HS-5 (cell line): ENCODE measurements at places on chromosomes 3 and 15.

DNA sequence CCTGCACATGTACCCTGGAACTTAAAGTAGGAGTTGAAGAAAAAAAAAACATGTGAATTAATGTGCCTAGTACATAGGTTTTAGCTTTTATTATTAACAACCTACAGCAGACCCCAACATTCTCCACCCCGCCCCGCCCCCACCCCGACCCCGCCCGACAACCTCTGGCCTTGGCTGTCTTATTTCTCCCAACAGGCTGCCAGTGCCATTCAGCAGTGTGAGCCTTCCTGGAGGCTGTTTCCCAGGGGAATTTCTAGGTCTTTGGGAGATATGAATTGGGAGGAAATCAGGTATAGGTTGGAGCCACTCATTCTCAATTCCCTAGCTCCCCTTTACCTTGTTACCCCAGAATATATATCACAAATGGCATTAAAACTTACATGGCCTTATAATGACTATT is 8.3 kb upstream of the MLF1 start:
- no peak for DNase-seq

- DNase-seq = no peak
Observed at GRCh38 chr15:63905131-63905530, 71.4 kb upstream of the HERC1 start.

- DNase-seq = no peak
Observed at GRCh38 chr15:62360332-62361097, 195.4 kb upstream of the C2CD4B start.

DNA sequence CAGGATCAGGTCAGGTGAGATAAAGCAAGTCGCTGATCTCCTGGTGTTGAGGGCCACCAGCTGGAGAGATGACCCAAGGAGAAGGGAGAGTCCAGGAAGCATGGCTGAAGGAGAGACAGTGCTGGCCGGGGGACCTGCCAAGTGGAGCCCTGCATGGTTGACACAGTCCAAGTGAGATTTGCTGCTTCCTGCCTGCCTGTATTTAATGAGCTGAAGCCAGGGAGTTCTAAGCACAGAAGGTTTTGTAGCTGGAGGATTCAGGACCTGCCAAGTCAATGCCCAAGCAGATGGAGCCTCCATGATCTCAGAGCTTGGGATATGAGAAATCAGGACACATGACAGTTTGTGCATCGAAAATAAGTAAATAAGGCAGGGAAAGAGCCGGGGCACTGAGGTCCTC is 125.6 kb downstream of the SRGAP3 start:
- no peak for DNase-seq

DNA sequence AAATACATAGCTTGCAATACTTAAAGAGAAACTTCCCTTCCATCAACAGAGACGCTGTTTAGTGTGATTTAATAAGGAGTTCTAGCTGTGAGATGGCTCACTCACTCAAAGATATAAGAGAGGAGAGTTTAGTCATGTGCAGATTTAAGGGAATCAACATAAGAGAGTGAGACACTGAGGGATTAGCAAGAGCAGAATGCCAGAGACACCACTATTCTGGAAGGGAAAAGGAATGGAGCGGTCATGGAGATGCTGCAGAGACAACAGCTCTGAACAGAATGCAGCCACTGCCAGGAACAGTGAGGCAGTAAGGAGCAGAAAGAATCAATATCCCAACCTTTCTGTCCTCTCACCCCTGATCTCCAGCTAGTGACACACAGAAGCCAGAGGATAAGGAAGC is 248.8 kb downstream of the MBNL1 start:
- no peak for DNase-seq

GRCh38 chr3:78834910-78835309 is 932.9 kb downstream of the ROBO1 start:
- DNase-seq = no peak

DNA sequence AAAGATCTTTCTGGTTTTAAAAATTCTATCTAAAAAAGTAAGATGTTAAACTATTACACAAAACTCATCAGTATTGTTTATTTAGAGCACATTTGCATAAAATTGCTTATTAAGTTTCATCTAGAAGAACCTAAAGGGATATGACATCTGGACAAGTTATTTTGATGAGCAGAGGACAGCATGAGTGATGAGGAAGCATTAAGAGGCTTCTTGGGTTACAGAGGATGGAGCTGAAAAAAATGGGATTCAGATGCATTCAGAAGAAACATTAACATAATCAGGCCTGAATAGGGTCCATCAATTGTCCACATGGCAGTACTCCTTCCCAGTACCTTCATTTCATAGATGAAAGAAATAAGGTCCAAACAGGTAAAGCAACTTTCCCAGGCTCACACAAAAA is 41.6 kb downstream of the IMPG2 start:
- no peak for DNase-seq

DNA sequence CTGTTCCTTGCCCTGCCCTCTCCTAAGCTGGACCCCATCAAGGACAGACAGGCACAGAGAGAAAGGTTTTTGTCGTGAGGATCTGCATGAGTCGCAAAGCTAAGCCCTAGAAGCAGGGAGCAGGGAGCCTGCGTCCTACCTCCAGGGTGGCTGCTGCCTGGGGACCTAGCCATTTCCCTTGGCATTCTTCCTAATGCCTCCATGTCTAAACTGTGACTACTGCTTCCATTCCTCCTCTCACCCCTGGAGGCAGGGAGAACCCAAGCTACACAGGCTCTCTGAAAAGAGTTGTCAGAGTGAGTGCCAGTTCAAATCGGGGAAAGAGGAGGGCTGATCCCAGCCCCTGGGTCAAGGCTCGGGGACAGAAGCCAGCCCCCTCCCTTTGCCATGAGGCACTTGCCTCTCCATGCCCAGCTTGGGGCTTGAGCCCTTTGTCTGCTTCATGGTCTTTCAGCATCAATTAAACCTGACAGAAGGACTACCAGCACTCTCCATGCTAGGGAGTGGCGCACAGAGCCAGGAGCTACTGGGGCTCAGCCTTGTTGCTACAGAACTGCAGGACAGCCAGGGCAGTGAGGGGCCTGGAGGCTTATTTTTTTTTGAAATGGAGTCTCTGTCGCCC is 2.4 kb downstream of the GCHFR start:
- DNase-seq = no peak
